ENCODE measurements at places on chromosomes 1 and 21.

GRCh38 chr1:28280977-28281381 is 21.7 kb downstream of the SESN2 start:
- no peak for DNase-seq

- DNase-seq = no peak
Measured at GRCh38 chr1:41874903-41875411, 43.8 kb downstream of the HIVEP3 start.

DNA sequence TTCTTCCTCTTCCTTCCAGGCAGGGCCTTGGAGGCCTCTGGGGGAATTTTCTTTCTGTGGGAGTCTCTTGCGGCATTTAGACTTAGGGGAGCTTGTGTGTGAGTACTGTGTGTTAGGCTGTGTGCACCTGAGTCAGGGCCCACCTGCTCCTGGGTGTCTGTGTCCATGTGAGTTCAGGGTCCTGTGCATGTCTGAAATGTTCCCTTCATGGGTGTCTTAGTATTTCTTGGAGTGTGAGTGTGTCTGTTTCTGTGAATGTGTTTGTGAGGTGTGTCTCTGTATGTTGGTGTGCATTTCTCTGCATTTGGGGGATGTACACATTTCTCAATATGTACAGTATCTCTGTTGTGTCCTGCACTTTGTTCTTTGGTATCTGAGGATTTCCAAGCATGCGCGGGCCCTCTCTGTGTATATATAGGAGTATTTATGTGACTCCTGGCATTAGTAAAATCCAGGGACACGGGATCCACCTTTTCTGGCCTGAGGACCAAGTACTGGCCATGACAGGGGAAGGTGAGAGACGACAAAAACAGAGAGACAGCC is 2.4 kb downstream of the TFAP2E start:
- DNase-seq = no peak

DNA sequence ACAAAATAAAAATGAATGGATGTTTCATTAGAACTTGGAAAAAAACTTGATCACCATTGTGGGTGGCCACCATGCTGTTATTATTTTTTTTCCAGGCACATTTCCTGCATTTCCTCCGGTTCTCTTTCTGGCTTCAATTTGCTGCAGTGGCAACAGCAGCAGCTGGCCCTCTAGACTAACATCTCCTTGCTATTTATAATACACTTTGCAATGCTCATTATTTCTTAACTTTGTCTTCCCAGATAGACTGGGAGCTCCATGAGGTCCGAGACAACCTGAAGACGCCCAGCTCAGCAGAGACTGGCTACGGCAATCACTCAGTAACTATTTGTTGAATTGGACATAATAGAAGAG is 53.4 kb upstream of the ATP5PO start:
- no peak for DNase-seq

- DNase-seq = no peak
Measured at GRCh38 chr1:86352086-86352485, 44.0 kb downstream of the ODF2L start.

- no peak for DNase-seq
Measured at GRCh38 chr1:111894497-111894896, 95.0 kb downstream of the KCND3 start.

- no peak for DNase-seq
Measured at GRCh38 chr1:101259744-101260148, 22.9 kb downstream of the S1PR1 start.

- no peak for DNase-seq
Measured at GRCh38 chr1:9651565-9652378, at the start of gene PIK3CD. Gene PIK3CD, plus strand, starts transcription at chr1:9651731. Its CDS starts 58,725 bp downstream, at chr1:9710456.

DNA sequence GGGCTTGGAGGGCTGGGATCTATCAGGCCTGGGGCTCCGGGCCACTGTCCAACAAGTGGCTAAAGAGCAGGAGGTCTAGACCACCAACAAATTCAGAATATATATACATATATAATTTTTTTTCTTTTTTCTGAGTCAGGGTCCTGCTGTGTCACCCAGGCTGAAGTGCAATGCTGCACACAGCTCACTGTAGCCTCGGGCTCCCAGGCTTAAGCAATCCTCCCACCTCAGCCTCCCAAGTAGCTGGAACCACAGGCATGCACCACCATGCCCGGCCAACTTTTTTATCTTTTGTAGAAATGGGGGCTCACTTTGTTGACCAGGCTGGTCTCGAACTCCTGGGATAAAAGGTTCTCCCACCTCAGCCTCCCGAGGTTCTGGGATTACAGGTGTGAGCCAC is 6.8 kb upstream of the LAPTM5 start:
- no peak for DNase-seq

GRCh38 chr1:242432491-242433095 is 91.9 kb downstream of the PLD5 start:
- no peak for DNase-seq

DNA sequence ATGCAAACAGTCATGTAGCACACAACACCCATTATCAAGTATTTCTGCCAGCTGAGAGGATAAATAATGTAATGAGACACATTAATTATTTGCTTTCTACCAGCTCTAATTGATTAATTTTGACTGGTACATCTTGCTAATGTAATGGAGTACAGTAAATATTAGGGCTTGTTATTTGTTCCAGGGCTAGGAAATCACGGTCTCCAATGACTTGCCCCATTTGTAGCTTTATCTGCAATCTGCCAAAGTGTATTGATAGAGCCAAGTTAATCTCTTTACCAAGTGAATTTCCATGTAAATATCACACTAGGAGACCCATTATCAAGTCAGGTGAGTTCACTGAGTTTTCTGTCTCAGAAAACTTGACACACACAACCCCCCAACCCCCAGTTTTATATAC is 55.1 kb downstream of the RGS13 start:
- DNase-seq = no peak

DNA sequence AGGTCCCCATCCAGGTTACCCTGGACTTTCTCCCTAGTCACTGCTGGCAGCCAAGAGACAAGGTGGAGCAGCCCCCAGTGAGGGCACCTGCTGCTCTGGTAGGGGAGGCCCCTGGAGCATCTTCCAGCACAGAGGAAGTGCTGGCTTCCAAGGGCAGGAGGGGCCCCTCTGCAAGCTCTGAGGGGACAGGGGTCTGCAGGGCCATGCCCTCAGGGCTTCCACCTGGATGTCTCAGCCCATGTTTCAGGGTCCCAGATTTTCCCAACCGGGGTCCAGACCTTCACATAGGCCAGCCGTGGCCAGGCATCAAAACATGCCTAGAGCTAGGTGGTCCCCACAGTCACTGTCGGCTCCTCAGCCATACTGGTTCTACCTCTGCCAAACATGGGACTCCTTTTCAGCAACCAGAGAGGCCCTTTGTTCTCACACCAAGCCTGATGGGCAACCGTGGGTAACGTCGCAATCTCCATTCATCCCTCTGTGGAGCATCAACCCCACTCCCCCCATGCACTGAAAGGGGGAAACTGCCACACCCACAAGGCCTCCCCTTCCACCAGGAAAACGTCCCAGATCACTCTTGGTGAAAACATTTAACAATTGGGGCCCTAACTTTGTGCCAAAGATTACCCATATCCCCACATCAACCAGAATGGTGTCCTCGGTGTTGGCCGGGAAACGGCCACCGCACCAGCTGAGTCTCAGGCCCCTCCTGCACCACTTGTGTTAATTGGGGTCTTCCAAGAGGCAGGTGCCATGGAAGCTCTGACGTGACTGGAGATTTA is 1.9 kb upstream of the COL6A2 start:
- no peak for DNase-seq

DNA sequence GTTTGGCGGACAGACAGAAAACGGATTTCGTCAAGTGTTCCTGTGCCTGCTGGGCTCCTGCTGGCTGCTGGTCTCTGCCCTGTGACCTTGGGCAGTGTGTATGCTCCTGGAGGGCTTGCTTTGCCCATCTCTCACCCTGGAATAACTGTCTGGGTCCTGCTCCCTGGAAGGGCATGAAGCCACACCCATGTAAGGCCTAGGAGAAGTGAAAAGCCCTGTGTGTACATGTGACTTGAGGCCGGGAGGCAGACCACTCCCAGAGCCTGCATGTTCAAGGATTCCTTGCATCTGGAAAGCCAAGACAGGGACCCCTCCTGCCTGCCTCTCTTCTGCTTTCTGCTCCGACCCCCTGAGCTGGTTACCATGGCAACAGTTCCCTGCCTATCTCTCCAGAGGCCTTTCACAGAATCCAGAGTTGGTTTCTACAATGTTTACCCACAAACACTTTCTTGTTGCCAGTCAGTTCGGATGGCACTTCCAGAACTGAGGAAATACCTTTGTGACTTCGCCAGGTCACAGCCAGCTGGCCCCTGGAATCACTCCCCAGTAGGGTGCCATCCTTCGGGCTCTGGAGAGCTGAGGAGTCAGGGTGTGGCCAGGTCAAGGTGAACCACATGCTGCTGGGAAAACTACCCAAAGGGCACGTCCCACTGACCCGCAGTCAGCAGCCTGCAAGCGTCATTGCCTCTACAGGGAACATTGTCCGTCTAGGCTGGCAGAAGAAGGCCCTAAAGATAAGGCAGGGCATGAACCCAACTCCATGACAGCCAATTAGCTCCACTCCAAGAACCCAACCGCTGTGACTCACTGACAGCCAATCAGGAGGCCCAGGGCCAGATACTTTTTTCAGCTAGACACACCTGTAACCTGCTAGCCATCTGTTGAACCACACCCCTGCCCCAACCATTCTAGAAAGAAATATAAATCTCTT is 14.7 kb upstream of the GPR37L1 start:
- no peak for DNase-seq

DNA sequence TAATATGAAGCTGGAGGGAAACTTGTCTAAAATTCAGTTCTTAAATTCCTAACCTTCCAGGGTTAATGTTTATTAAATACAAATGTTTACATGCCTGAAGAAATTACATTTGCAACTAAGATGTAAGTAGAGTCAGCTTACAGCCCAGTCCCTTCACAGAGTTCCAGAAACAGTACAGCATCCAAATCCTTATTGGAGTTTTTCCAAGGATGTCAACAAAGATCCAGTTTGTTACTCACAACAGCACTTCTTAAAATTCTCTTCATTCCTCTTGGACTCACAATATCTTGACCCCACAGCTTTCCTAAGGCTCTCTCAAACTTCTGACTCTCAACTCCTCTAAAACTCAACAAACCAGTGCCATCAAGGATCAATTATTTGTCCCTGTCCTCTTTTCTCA is 50.1 kb upstream of the RWDD3 start:
- no peak for DNase-seq

- no peak for DNase-seq
Measured at GRCh38 chr1:159913451-159914192, 11.7 kb downstream of the TAGLN2 start.

Measured in NCI-H2081 treated with DMSO at 0.1 percent for 48 hours (cell line).